Femur (tissue), 1 donor: ENCODE measurements at places on chromosomes 4 and X.

DNA sequence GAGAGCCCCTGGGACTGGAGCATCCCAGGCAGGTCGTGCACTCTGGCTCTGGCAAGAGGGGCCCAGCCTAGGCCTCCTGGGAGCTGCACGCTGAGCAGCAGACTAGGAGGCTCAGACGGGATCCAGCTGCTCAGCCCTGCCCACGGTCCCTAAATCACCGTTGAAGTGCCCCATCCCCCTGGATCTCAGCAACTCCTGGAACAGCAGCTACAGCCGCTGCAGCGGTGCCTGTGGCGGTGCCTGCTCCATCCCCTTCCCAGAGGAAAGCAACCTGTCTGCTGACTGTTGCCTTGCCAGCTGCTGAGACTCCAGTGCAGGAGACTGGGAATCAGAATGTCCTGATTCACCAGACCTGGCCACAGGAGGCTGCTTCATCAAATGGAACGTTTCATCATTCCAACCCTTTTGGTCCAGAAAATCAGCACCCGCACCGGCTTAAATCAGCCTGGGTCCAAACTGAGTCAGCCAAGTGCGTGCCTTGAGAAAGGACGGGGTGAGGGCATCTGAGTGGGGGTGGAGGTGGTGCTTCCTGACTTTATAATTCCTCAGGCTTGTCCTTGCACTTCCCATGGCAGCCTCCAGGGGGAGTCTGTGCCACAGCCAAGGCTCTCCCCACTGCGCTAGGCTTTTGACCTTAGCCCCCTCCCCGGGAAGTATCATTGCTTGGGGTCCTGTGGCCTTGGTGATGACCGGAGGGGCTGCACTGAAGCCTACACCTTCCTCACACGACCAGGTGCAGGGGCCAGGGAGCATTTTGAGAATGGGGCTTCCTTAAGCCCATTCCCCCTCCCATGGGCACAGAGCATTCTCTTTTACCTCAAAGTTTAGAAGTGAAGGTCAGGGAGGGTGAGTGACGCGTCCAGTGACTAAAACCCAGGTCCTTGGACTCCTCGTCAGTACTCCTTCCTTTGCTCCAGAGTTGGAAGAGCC, 6.5 kb downstream of the ZNF185 start:
- no peak for DNase-seq

DNA sequence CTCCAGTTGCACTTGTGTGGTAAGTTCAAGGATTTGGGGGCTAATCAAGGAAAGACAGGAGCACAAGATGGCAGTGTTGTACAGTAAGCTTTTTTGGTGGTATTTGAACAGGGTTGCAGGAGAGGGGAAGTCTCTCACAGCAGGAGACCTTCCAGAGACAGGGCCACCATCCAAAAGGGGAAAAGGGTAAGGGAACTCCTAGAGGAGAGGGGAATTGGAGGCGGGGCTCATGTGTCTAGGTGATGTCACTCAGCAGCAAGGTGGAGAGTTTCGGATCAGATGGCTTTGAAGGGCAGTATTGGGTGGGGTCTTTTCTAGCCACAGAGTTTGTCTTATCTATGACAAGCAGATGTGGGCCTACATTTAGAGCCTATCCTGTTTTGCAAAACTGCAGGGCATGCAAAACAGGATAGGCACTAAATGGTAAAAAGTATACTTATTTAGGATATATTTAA, 13.4 kb upstream of the RNF175 start:
- DNase-seq: no peak

- no peak for DNase-seq
Measured at GRCh38 chrX:7086384-7086783, 61.1 kb upstream of the STS start.

DNA sequence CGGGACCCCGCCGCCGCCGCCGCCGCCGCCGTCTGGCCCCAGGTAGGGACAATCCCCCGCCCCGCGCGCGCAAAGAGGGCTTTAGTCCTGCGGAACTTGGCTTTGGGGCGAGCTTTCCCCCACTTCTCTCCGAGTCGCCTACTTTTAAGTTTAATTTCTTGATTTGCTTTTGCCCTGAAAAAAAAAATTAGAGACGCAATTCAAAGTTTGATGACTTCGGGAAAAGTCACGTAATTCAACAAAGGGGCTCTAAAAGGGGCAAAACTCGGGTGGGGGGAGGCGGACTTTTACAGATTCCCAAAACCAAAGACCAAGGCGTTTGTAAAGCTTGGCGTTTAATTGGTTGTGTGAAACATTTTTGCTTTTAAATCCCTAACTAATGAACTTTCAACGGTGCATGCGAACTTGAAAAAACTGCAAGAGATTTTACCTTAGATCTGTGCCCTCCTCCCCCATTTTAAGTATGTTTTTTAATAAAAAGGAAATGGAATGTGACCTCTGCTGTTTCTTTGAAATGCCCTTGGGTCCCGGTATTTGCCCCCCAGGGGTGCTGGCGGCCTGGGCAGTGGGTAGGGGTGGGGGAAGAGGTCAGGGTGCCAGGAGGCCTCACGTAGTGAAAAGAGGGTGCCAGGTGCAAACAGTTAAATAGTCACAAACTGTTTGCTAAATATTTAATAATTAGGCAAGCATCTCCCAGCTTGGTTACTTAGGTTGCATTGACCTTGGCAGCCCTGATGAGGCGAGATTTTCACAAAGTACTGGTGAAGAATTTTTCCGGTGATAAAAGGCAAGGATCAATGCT, 209.7 kb downstream of the NWD2 start:
- DNase-seq: no peak

DNA sequence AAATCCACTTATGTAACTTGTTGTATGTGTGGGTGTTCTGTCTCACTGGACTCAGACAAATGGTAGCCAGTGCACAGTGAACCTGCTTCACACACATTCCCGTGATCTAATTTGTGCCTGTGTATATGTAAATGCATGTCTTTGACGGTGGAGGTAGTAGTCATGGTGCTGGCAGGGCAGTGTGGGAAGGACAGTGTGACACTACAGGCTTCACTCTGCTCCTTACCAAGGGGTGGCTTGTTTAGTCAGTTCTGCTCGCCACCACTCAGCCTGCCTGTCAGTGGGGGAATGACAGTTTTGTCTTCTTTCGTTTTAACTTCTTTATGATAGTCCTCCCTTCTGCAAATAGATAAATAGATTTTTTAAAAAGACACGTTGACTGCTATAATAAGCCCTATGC, 17.7 kb upstream of the PAQR3 start:
- DNase-seq: no peak

GRCh38 chrX:118016422-118016821, 100.2 kb downstream of the KLHL13 start:
- no peak for DNase-seq

DNA sequence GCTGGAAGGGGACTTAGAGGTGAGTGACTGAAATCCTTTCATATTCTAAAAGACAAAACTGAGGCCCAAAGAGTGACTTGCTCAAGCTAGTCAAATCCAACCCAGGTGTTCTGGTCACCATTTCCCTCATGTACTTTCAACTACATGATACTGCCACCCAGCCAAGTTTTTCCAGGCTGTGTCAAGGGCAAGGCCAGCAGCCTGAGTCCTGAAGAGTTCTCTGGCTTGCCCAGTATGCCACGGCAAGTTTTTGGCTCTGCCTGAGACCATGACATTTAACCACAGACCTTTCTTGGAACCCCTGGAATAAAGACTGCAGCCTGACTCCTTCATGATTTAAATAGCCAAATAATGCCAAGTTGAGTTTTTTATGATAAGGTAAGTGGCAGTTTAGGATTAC, 10.7 kb upstream of the TMEM164 start:
- DNase-seq: no peak
